Foreskin fibroblast (primary cell): ENCODE measurements at places on chromosomes 5 and 9.

GRCh38 chr9:121564504-121565260, 65.0 kb upstream of the GGTA1 start:
- DNase-seq: no peak

DNA sequence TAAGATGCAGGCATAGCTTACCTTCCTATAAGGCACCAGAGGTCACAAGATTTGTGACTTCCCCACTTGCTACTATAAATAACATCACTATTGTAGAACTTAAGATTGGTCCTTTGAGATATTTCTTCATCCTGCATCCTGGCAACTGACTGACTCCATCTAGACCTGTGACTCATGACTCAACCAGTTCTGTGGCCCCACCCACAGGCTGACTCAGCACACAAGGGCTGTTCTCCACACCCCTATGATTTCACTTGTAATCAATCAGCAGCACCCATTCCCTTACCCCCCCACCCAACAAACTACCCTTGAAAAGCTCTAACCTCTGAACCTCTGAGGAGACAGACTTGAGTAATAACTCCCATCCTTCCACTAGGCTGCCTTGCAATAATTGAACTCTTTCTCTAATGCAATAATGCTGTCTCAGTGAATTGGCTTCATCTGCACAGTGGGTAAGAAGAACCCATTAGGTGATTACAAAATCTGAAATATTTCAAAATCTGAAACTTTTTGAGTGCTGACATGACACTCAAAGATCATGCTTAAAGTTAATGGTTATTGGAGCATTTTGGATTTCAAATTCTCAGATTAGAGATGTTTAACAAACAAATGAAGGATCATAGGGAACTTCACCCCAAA, 296.7 kb downstream of the ARL15 start:
- DNase-seq: peak; percentile 95

- no peak for DNase-seq
These were observed 35.4 kb upstream of the RXRA start for GRCh38 chr9:134290603-134291451.

DNA sequence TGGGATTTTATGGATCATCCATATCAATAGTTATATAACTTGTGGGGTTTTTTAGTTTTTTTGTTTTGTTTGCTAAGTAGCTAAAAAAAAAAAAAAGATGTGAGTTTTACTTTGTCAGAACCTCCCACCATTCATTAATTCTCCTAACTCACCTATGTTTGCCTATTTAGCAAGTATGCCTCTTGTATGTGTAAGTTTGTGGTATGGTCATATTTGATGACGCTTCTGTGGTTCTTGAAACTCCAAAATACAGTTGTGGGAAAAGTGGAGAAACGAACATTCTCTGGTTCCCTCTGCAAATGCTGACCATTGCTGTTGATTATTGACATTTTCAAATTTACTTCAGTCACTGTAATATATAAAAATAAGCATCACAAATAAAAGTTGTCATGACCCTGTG, 75.7 kb downstream of the PBX3 start:
- DNase-seq: no peak

- DNase-seq: no peak
These were observed 3.2 kb downstream of the COMMD10 start for GRCh38 chr5:116088062-116088461.

- DNase-seq: no peak
These were observed 88.6 kb downstream of the COL5A1 start for GRCh38 chr9:134730011-134730760.
